NCI-H1092 treated with DMSO at 0.1 percent for 48 hours (cell line): ENCODE measurements at places on chromosomes 16 and 17.

- DNase-seq: peak; percentile 1
Measured at GRCh38 chr17:11880714-11881113, 116.6 kb downstream of the ZNF18 start.

DNA sequence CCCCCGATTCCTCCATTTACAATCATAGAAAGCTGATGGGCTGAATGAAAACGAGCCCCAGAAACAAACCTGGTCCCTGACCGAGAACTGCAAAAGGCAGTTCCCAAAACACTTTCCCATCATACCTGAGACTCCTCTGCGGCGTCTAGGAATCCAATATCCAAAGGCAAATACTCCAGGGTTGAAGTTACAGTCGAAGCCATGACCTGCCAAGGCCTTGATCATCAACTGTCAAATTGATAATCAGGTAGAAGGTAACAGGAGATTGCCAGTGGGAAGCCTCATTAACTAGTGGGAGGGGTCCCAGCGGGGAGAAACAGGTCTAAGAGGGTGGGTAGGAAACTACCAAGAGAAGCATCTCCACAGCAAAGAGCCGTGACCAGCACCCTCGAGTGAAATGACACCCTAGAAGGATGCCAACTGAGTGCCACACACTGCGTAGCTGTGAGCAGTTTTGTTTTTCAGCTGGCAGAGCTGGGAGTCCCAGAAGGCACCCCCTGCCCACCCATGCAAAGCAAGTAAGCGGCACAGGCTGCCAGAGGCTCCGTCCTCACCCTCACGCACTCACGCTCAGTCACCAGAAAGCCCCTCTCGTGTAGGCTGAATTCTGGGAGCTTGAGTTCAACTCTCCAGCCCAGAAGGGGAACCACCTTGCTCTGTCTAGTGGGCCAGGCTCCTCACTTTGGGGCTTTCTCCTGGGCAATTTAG, 146.1 kb downstream of the GAS7 start:
- DNase-seq: no peak

- DNase-seq: no peak
Measured at GRCh38 chr17:40442392-40443195, 656 bp upstream of the IGFBP4 start.

- DNase-seq: no peak
Measured at GRCh38 chr16:51635181-51635580, 484.1 kb upstream of the SALL1 start.

DNA sequence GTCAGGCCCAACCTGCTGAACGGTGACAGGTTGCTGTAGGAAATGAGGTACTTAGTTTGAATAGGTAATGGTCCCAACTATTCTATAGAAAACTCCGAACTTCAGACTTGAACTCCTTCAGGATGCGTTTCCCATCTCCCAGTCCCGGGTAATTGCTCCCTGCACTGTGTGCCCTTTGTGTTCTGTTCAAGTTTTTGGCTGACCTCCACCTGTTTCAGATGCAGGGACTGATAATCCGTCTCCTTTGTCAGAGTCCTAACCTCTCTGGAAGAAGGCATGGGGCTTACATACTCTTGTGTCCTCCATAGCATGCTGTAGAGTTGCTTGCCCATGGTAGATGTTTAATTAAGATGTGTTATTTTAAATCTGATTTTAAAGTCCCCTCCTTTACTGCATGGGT, 350.5 kb downstream of the UTP18 start:
- DNase-seq: no peak

- DNase-seq: no peak
Measured at GRCh38 chr17:78027121-78027520, 68.6 kb downstream of the TNRC6C start.
